Substantia nigra (tissue), 51 donors: ENCODE measurements at places on chromosomes 16 and 17.

DNA sequence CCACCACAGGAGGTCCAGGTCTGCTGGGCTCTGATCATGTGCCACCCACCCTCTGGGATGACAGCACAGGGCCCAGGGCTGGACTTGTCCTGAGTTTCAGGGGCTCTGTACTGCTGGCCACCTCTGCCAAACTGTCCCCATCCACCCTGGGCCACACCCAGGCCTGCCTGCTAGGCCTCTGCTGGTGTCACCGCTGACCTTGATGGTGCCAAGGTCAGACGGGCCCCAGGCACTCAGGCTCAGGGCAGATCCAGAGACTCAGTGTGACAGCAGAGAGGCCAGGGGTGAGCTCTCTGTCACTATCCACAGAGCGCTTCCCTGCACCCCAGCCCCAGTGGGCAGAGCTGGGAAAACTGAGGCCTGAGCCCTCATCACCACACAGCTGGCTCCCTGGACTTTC is 75.6 kb downstream of the RMI2 start:
- DNase-seq = no peak

DNA sequence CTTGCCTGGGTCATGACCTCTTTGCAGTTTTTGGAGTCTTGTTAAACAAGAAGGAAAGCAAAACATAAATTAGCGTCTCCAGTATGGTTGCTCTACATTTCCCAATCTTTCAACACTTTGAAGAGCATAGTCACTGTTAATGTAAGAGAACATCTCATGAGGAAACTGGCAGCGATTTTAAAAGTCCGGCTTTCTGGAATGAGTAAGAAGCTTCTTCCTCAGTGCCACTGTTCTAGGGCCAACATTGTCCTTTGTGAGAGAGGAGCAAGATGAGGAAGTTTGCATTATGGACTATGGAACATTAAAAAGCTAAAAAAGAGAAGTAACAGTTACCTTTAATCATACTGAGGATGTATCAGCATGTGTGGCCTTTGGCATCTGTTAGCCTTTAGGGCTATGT is 73.1 kb downstream of the WNT3 start:
- no peak for DNase-seq

DNA sequence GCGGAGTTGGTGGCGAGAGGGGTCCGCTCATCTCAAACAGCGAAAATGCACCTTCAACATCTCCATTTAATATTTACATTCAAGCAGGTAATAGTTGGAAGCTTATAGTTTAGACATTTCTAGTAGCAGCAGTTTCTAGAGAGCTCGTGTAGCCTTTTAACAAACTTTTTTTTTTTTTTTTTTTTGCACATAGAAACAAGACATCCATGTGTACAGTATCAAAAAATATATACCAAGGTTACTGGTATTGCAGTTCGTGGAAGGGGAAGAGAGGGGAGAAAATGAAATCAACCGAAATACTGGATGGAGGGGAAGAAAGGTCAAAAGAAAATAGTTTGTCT is 6.2 kb downstream of the CBX4 start:
- no peak for DNase-seq

DNA sequence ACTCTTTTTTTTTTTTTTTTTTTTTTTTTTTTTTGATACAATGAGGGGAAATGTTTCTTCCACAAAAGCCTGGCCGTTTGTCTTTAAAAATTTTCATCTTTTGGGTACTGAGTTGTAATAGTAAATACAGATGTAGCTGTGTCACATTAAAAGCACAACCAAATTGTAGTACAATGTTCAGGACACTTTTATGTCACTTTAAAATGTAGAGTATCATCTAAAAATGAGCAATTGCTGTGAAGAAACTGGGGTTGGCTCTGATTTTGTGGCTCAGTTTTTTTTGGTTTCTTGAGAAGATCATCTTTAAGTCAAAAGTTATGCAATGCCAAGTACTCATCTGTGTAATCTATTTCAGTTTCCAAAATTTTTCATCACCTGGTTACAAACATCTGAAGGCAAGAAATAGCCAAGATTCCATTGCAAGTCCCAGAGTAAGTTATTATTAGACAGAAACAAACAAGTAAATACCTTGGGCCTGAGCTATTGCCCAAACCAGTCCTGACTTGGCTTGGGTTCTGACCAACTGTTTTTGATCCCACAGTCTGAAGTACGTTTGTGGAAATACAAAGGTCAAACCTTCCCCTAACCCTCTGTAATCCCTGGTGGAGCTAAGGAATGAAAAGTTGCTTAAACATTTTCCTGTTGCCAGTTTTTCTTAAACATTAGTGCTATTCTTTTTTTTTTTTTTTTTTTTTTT is 717.2 kb downstream of the WWOX start:
- no peak for DNase-seq

DNA sequence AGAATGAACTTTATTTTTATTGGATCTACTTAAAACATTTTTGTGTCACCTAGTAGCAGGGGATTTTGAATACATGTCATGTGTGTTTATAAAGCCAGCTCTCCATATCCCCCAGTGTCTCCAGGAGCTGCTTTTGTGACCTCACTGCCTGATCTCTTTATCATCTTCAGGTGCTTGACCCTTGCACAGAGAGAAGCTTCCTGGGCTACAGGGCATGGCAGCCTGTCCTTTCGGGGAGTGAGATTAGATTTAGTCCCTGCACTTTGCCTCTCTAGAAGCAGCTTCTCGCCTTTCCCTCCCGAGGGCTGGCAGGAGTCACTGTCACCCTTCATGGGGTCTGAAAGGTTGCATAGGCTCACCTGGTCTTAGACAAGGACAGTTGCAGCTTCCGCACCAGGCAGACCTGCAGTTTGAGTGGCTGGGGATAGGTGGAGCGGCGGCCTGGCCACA is 42.7 kb downstream of the PGS1 start:
- no peak for DNase-seq

GRCh38 chr17:18161207-18162145 is 22.2 kb upstream of the ALKBH5 start:
- DNase-seq = no peak

DNA sequence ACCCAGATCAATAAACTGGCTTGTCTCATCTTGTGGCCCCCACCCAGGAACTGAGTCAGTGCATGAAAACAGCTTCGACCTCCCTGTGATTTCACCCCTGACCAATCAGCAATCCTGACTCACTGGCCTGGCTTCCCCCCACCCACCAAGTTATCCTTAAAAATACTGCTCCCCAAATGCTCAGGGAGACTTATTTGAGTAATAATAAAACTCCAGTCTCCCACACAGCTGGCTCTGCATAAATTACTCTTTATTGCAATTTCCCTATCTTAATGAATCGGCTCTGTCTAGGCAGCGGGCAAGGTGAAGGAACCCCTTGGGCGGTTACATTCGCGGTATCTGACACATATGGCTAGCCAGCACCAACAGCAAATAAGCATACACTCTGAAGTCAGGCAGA is 9.8 kb upstream of the RABEP1 start:
- DNase-seq = no peak

GRCh38 chr17:64085650-64086005 is 44.3 kb downstream of the ERN1 start:
- DNase-seq = no peak

DNA sequence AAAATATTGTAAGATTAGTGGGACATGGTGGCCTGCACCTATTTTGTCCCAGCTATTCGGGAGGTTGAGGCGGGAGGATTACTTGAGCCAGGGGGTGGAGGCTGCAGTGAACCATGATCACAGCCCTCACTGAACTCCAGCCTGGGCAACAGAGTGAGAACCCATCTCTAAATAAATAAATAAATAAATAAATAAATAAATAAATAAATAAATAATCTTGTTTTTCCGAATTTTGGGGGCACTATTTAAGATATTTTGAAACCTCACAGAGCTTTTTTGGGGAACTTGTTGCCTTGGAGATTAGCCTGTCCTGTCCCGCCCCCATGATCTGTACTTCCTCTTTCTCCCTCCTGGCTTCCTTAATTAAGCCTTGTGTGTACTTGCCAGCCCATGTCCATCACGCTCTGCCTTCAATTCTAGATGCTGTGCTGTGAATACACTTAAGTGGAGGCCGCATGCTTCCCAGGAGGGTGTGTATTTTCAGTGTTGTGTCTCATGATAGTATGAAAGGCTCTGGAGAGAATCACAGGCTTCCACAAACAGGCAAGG is 4.4 kb downstream of the LGALS9 start:
- peak; percentile 23 for DNase-seq

- no peak for DNase-seq
Measured at GRCh38 chr17:37741341-37742115, 3.3 kb downstream of the HNF1B start.

DNA sequence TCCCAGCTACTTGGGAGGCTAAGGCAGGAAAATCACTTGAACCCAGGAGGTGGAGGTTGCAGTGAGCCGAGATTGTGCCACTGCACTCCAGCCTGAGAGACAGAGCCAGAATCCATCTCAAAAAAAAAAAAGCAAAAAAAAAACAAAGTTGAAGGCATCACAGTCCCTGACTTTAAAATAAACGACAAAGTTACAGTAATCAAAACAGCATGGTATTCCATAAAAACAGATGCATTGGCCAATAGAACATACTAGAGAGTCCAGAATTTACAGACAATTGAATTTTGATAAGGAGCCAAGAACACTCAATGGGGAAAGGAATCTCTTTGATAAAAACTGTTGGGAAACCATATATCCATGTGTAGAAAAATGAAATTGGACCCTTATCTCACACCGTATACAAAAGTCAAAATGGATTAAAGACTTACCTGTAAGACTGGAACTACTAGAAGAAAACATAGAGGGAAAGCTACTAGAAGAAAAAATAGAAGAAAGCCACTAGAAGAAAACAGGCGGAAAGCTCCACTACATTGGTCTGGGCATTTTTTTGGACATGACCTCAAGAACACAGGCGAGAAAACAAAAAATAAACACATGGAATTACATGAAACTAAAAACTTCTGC is 2.8 kb upstream of the EFCAB13 start:
- DNase-seq = no peak

- DNase-seq = no peak
Measured at GRCh38 chr17:76149214-76149613, 8.2 kb upstream of the FOXJ1 start.

DNA sequence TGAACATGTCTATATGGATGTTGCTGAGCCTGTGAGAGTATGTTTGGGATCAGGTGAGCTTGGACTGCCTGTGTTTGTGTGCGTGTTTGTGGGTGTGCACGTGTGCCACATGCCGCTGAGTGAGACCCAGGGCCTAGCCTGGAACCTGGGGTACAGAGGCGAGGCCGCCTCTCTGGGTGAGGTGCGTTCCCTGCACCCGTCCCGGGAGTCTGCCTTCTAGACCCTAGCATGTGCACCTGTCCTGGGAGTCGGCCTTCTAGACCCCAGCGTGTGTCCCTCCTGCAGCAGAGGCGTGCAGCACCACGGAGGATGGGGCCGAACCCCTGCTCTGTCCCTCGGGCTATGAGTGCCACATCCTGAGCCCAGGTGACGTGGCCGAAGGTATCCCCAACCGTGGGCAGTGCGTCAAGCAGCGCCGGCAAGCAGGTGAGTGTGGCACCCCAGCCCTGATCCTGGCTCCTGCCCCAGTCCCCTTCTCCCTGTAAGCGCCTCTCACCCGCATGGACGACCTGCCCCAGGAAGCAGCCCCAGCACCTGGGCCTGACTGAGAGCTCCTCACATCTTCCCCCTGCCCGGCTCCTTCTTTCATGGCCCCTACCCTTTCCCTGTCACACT is 24.6 kb downstream of the WFDC1 start:
- DNase-seq = no peak

GRCh38 chr17:63113167-63113566 is 147.1 kb downstream of the TANC2 start:
- DNase-seq = no peak

GRCh38 chr16:78528265-78528664 is 428.8 kb downstream of the WWOX start:
- DNase-seq = no peak

DNA sequence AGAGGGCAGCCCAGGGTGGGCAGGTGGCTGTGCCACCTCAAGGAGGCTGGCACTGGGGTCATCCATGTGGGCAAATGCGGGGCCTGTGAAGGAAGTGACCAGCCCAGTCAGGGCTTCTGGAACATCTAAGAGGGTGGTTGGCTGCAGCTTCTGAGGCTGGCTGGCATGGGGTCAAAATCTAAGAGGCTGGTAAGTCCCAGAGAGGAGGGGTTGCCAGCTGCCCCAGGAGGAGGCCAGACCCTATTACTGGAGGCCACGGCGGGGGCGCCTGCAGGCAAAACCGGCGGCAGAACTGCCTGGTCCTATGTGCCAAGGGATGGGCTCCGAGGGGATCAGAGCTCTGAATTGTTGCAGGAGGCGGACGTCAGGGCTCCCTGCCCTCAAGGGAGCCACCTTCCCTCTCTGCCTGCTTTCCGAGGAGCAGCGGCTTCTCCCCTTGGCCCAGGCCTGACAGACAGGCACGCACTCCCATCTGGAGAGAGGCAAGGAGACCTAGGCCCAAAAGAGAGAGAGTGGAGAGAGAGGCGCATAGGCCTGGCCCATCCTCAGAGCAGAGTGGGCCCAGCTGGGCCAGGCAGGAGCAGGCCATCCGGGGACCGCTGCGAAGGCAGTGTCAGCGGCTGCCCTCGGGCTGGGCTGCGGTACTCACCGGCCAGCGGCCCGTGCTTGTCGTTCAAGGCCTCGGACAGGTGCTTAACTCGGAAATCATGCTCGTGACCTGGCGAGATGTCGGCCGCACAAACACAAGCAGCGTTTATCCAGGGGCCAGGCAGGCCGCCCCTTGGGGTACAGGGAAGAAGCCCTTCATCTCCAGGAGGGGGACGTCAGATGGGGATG is 10.9 kb downstream of the ZACN start:
- DNase-seq = no peak

GRCh38 chr16:69431948-69432468 is 7.6 kb downstream of the CYB5B start:
- DNase-seq = no peak

GRCh38 chr16:84741340-84741830 is 41.6 kb downstream of the USP10 start:
- no peak for DNase-seq

DNA sequence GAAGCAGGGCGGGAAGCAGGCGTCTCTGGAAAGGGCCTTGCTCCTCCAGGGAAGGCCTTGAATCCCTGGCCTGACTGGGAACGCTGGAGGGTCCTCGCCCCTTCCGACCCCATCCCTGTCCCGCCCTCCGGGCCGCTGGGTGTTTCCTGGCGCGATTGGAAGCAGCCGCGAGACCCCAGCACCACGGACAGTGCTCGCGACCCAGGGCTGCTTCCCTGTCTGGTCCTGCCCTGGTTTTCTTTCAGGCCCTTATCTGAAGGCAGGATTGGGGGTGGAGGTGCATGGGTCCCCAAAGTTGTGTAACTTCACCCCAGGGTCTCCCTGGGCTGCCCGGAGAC is 2.1 kb downstream of the MGAT5B start:
- no peak for DNase-seq

DNA sequence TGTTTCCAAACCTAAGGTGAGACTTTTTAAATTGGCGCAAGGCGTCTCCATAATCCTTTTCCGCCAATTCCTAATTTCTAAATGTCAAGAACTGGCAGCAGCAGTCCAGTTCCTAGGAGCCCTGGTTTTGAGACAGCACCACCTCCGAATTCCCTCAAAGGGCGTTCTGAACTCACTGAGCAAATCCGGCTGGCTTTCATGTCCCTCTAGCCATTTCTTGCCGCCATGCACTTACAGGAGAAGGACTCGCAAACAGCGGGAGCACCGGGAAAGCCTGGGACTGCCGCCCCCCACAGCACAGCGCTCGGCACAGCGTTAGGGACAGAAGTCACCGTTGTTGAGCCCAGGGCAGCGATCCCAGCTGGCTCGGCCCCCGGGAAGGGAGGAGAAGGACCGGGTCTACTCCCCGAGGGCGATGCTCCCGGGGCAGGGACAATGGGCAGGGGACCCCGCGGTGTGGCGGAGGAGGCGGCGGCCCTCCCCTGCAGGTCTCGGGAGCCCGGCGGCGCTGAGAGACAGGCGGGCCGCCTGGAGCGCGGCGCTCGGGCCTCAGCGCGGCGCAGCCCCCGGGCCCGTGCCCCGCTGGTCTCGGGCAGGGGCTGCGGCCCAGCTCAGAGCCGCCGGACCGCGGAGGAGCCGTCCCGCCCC is 545 bp downstream of the ARHGAP17 start:
- peak; percentile 63 for DNase-seq
